Naive thymus-derived CD4-positive, alpha-beta T cell (primary cell): ENCODE measurements at places on chromosomes 1 and 21. TPM values are rescaled to one million over a fixed set of nuclear protein-coding genes. Genes with fewer than 3 reads are reported as not detected.
A peak's percentile ranks its signal among the peaks of the same experiment; 100 is the strongest.

DNA sequence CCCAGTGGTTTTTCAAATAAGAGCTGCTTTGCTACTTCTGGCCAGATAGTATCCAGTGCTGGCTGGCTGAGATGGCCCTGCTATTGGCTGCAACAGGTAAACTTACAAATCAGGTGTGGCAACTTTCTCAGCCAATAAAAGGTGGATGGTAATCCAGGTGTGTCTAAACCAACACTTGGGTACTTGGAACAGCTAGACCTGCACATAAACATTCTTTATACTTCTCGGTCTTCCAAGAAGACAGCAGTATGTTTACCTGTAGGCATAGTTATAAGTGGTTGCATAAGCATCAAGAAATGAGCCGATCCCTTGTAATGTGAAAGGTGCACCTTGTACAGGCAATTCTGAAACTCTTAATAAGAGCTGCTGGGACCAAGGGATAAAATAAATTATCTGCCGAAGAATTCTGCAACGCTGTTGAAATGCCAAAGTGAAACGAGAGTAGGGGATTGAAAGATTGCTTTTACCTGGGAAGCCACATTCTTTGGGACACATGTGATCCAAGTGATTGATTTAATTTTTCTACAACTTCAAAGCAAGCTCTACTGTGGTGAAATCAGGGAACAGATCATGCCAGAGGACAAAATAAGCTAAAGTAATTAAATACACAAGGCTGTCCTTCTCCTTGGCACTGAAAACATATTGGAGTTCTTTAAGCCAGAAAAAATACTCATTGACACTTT is at the start of gene CLDN8:
Gene CLDN8 (minus strand): TSS at position 57 of the 683 bp plus-strand sequence. CDS start 172 bp downstream, outside the sequence.
- no peak for DNase-seq

DNA sequence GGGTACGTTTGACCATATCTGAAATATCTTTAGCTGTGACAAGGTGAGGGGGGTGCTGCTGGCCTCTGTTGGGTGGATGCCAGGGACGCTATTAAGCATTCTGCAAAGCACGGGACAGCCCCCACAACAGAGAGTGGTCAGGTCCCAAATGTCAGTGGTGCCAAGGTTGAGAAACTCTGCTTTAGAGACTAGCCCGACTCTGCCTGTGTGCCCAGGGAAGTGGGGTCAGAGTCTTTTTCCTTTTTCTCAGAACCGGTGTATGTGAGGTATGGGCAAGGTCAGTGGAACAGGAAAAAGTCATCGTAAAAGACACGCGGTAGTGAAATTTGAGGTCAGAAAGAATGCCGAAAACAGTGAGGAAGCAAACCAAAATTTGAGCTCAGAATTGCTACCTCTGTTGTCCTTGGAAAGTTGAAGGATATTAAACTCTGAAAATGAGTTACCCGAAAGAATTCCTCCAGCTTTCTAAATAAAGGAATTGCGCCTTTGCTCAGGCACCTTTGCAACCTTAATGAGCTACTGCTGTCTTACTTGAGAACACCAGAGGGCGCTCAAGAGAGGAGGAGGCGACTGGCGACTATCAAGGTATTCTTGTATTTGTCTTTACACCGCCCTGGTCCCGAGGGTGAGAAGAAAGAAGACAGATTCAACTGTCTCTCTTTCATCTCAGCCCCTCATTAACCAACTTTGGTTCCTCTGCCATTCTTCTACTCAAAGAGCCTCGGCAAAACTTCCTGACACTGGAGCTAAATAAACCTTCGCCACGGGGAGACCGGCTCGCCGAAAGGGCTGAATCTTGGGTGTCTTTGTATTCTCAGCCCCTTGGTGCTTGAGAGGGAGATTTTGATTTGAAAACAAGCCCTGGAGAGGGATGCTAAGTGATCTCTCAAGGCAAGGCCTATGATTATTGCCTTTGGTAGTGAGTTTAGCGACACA is 85.4 kb upstream of the OLIG2 start:
- peak; percentile 53 for DNase-seq

GRCh38 chr1:62325081-62325480 is 5.8 kb upstream of the KANK4 start:
- DNase-seq: no peak

- no peak for DNase-seq
Measured at GRCh38 chr1:55725378-55725777, 510.2 kb upstream of the USP24 start.

- DNase-seq: no peak
Measured at GRCh38 chr1:25541889-25542658, 1.3 kb upstream of the LDLRAP1 start.

GRCh38 chr1:110235834-110236682 is 25.9 kb downstream of the KCNC4 start:
- no peak for DNase-seq

- DNase-seq: no peak
Measured at GRCh38 chr21:39317134-39318090, 4.0 kb upstream of the BRWD1 start.

DNA sequence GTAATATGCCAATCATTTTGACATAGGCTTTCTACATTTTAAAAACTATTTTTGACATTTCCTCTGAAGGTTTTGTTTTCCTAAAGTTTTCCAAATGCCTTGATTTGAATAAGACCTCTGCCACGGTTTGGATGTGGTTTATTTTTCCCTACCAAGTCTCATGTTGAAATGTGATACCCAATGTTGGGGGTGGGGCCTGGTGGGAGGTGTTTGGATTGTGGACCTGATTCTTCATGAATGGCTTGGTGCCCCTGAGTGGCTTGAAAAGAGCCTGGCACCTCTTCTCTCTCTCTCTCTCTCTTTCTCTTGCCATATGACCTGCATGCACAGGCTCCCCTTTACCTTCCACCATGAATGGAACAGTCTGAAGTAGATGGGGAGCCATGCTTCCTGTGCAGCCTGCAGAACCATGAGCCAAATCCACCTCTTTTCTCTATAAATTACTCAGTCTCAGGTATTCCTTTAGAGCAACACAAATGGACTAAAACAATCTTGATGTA is 14.8 kb downstream of the MMEL1 start:
- DNase-seq: no peak

DNA sequence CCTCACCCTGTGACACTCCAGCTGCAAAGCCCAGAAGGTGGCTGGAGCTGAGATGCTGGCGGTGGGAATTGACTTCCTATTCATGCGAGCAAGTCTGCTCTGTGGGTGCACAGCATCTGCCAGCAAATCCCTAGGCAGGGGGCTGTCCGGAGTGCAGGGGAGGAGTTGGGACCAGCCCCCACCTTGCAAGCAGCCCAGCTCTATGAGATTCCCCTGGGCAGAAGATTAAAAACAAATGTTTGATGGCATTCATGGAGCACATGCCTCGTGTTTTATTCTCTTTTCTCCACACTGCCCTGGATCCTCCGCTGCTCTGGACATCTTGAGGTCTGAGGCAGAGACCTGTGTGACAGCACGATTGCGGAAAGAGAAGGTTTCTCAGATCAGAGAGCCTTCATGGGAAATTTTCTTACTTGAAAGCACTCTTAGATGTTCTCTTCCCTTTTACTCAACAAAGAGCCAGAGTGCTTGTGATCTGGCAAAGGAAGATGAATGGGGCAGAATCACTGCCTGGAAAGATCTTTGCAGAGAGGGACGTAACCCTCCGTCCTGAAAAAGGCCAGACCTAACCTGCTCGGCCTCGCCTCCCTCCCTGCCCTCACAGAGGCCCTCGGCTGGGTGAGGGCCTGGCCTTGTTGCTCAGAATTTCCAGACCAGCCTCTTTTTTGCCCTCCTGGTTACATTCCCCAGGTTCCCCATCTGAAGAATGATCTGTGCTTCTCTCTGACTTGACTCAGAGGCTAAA is 597.1 kb downstream of the KIF26B start:
- no peak for DNase-seq

GRCh38 chr1:181124291-181124751 is 35.8 kb downstream of the IER5 start:
- DNase-seq: no peak

GRCh38 chr1:153540394-153541361 is at the start of gene S100A5:
Gene S100A5 (minus strand): TSS chr1:153540934. CDS start chr1:153540191, 743 bp downstream.
- DNase-seq: peak; percentile 49

- DNase-seq: no peak
Measured at GRCh38 chr1:94083681-94084080, 37.3 kb downstream of the ABCA4 start.

DNA sequence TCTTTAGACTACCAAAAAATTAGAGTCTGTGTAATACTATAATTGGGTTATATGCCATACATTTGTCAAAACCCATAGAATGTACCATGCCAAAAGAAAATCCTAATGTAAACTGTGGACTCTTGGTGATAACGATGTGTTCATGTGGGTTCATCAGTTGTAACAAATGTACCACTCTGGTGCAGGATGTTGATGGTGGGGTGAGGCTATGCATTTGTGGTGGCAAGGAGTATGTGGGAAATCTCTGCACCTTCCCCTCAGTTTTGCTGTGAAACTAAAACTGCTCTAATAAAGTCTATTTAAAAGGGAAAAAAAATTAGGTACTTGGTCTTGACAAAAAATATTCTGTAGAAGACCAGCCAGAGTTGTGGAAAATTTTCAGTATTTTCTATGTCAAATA is 43.4 kb downstream of the INKA2 start:
- DNase-seq: no peak

DNA sequence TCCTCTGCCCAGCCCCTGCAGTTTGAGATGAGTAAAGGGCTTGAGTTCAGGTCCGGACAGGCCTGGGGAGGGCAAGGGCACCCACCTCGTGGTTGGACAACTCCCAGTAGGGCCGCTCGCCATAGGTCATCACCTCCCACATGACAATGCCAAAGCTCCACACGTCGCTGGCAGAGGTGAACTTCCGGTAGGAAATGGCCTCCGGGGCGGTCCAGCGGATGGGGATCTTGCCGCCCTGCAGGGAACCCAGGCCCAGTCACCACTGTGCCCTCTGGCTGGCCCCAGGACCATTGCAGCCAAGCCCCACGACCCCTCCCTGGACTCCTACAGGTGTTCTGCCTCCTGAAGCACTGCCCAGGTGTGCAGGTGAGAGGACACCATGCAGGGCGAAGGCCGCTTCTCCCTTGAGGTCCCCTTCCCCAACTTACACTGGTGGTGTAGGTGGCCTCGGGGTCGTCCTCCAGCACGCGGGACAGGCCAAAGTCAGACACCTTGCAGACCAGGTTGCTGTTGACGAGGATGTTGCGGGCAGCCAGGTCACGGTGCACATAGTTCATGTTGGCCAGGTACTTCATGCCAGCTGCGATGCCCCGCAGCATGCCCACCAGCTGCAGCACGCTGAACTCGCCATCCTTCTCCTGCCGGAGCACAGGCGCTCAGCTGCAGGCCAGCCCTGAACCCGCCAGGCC is 24.1 kb downstream of the EPHA2 start:
- no peak for DNase-seq

GRCh38 chr1:59223198-59223597 is 73.7 kb upstream of the FGGY start:
- DNase-seq: no peak

DNA sequence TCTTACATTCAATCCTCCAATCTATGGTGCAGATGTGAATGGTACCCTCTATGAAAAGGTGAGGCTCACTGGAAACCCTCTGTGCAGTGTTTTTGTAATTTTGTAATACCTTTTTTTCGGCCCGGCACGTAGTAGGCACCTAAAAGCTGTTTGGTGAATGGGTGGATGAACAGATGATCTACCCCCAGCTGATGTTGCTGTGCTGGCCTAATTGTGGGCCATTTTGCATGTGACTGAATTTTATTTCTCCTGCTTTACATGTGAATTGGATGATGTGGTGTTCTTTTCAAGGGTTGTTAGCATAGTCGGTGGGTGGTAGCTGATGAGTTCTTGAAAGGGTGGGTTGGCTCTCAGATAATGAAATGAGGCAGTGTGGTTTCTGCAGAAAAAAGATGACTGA is 10.4 kb downstream of the KDM4A start:
- DNase-seq: no peak

GRCh38 chr1:7862211-7863060 is 9.6 kb upstream of the UTS2 start:
- no peak for DNase-seq

DNA sequence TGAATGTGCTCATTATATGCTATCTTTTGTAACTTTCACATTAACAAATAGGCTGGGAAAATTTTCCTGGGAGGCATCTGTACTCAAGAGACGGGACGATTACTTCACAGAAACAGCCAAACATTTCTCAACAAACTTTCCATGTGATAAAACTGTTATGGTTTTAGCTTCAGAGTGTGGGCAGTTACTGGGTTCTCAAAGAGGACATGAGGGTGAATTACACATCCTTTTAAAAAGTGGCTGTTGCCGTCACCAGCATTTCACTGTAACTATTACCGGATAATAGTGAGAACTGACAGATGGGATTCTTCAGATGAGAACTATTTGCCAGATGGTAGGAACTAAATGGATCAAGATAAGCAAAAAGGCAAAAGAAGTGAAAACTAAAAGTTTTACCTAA is 109.1 kb downstream of the APP start:
- DNase-seq: no peak

DNA sequence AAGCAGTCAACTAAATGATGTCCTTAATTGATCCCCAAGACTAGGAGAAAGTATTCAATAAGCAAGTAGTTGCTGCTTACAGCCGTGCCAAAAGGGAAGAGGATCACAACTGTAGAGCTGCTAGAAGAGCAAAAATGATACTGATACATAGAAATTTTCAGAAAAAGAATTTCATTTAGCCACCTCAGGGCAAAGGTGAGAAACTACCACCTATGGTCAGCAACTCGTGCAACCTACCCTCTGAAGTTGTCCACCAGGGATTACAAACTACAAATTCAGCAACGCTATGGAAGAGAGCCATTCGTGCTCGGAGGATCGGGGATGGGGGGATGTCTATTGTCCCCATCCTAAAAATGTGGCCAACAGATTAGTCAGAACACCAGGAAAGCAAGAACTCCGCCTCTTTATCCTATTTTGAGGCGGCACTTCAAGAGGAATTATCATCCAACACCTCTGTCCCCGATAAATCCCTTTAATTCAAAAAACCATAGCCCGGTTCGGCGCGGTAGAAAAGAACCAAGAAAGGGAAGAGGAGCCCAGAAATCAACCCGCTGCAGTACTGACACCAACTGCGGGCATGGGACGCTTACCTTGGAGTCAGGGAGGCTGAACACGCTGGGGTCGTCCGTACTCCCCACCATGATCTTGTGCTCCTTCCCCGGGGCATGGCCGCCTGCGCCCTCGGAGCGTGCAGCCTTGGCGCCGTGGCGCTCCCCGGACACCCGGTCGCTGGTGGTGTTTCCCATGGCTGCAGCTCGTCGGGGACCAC is 687 bp downstream of the PRKAB2 start:
- no peak for DNase-seq

- DNase-seq: no peak
Measured at GRCh38 chr1:18836654-18837053, 22.8 kb downstream of the TAS1R2 start.

The SEMA4A gene
- 1.8 TPM for total RNA-seq

The PLCH2 gene
- total RNA-seq: 15.0 and 18.4 TPM in 2 replicates

The OR2T2 gene
- not detected for total RNA-seq

The MIGA1 gene
- total RNA-seq: 21.8 TPM

The GCSAML gene
- total RNA-seq: 0.08 TPM

The MXRA8 gene
- total RNA-seq: 0.39 and 0.59 TPM in 2 replicates

The C1orf141 gene
- total RNA-seq: not detected in 2 replicates

The TNNI3K gene
- not detected for total RNA-seq

The LDLRAD2 gene
- total RNA-seq: 0.86 TPM

The APOBEC4 gene
- total RNA-seq: not detected

The RGS16 gene
- total RNA-seq: 17.5 and 19.2 TPM in 2 replicates

The ZFP69B gene
- 4.8 and 5.3 TPM in 2 replicates for total RNA-seq

The SLC5A9 gene
- total RNA-seq: not detected
